Large intestine (tissue), 12 donors: ENCODE measurements at places on chromosomes 7 and 10. TPM values are rescaled to one million over a fixed set of nuclear protein-coding genes. Genes with fewer than 3 reads are reported as not detected.
A peak's percentile ranks its signal among the peaks of the same experiment; 100 is the strongest.

NCF1 gene
- 3.1 TPM for polyA plus RNA-seq

- DNase-seq: no peak
These were observed 34.0 kb downstream of the TMEM270 start for GRCh38 chr7:73894733-73895551.

DNA sequence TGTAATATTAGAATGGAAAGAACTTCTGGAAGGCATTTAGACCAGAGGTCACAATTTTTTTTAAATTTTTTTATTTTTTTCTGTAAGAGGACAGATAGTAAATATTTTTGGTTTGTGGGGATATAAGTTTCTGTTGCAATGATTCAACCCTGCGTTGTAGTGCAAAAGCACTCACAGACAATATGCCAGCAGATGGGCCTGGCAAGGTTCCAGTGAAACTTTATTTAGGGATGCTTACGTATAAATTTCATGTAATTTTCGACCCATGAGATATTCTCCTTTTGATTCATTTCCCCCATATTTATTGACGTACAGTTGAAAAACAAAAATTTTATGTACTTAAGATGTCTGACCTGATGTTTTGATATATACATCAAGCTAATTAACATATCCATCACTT lies 72.8 kb upstream of the NMT2 start:
- DNase-seq: no peak

ZNF775 gene
- 5.2 TPM for polyA plus RNA-seq

DNA sequence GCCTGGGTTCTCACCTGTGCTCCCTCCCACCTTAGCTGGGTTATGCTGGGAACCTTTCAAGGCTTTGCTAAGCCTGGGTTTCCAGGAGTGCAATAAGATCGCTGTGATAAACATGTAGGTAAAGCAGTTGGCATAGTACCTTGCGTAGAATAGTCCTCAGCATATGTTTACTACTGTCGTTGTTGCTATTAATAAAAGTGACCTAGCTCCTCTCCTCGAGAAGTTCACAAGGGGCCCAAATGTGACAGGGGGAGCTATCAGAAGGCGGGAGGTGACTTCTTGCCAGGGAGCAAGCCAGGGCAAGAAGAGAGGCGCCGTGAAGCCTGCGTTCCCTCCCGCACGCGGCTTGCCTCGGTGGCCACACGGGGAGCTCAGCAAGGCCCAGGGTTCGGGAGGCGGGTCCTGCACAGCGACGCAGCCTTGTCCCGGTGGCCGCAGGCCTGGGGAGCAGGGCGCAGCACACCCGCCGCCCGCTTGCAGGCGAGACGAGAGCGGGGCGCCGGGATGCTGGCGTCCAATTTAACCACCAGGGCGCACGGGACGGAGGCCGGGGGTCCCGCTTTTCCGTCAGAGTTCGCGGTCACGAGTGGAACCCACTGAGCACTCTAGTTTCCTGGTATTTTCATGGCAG lies 106.2 kb downstream of the SNX10 start:
- no peak for DNase-seq

TCERG1L gene
- polyA plus RNA-seq: 0.45 TPM

EPHB6 gene
- polyA plus RNA-seq: 6.8 TPM

GRCh38 chr10:93579089-93579488 lies 12.6 kb downstream of the FFAR4 start:
- DNase-seq: no peak

TRDMT1 gene
- polyA plus RNA-seq: 6.2 TPM

- no peak for DNase-seq
These were observed 128.9 kb downstream of the NRCAM start for GRCh38 chr7:108327353-108327752.

DNA sequence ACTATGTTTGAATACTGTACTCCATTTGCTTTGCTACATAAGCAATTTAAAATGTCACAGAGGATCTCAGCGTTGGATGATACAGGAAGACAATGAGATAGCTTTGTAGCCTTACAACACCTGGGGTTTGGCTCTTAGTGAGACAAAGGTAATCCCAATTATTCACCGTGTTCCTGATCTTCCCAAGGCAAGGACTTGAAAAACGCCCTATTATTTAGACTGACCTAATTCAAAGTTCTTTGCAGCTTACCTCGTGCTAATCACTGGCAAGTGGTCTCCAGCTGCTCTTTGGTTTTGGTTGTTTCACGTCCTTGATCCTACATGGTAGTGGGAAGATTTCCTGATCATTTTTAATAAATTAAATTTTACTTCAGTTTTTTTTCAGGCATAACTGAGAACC lies 23.0 kb upstream of the C7orf33 start:
- no peak for DNase-seq

GATA3 gene
- 0.84 TPM for polyA plus RNA-seq

DNA sequence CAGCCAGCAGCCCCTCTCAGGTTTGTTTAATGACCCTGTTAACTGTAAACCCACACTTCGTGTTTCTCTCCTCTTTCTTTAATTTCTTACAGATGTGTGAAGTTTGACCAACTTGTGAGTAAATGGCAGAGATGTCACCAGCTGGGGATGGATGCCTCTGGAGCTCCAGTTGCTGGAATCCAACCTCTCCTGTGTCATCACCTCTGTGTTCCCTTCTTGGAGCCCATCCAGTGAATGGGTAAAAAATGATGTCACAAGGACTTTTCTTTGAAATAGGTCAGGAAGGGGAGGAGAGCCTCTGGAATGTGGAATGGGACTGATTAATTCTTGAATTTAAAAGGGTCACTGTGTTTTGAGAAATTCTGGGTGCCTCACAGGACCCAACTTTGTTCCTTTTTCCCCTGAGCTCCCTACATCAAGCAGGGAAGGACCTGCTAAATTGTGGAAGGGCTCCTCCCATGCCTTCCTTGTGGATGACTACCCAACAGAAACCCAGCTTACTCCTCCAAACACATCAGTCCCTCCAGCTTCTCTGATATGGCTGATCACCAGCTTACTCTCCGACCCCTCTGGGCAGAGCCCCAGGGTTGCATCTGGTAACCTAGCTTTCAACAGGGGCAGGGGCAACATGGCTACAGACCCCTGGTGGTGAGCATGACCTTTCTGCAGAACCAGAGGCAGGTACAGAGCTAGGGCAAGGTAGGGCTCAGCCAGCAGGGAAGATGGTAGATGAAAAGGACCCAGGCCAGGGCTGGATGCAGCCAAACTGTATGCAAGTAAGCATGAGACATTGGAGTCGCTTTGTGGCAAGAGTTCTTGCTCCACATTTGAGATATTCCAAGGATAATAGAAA lies 67.5 kb downstream of the STRA8 start:
- DNase-seq: no peak

C10orf90 gene
- not detected for polyA plus RNA-seq

DNA sequence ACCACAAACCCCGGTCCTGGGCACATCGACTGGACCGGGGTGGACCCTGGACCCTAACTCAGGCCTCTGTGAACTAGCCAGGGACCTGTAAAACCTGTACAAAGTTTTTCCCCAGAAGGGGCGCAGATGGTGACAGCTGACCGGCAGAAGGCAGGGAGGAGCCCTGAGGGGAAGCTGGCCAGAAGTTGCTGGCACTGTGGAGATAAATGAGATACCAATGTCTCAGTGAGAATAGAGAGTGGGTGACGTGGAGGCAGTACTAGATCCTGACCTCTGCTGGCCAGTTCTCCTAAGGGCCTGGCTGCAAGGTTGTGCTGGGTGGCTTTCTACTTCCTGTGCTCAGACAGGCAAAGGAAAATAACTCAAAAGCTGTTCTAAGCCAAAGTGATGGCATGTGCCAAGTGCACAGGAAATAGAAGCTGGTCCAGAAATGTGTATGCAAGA lies 10.6 kb upstream of the TSPAN14 start:
- no peak for DNase-seq

DNA sequence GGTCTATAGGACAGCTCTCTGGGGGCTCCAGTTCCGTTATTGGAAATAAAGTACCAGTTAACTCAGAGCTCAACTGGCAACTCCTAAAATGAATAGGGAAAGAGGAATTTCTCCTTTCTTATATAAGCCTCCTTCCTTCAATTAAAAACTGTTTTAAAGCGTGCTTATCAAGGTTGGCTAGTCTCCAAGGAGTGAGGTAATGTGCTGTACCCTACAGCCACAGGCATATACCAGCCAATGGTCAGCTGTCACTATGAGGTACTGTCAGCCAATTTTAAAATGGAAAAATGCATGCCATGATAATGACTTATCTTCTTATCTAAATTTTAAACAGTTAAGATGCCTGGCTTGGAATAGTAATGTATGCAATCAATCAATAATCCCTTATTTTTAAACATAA lies 76.2 kb downstream of the PLCE1 start:
- peak; percentile 52 for DNase-seq

INA gene
- polyA plus RNA-seq: 16.9 TPM

HSPA14 gene
- 14.9 TPM for polyA plus RNA-seq

GRCh38 chr7:50542132-50542531 lies 23.1 kb downstream of the DDC start:
- no peak for DNase-seq

GRCh38 chr10:69512901-69513300 lies 60.3 kb downstream of the NEUROG3 start:
- DNase-seq: no peak

KNDC1 gene
- polyA plus RNA-seq: 18.8 TPM

DNA sequence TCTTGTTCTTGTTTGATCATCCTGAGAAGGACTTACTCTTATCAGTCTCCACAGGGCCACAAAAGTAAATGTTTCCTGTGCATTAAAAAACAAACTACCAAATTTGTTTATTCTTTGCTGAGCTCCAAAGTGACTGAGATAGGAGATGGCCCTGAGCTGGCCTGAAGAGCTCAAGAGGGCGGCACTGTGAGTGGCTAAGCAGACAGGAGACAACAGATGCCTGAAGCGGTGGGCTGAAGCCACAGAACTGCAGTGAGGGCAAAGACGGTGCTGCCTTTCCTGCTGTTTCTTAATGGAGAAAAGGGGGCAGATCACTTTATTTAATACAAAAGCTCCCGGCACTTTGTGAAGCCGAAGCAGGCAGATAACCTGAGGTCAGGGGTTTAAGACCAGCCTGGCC lies 379.6 kb downstream of the ARL4A start:
- no peak for DNase-seq

GRCh38 chr7:98990356-98990755 lies 112.0 kb downstream of the TRRAP start:
- DNase-seq: no peak

DNA sequence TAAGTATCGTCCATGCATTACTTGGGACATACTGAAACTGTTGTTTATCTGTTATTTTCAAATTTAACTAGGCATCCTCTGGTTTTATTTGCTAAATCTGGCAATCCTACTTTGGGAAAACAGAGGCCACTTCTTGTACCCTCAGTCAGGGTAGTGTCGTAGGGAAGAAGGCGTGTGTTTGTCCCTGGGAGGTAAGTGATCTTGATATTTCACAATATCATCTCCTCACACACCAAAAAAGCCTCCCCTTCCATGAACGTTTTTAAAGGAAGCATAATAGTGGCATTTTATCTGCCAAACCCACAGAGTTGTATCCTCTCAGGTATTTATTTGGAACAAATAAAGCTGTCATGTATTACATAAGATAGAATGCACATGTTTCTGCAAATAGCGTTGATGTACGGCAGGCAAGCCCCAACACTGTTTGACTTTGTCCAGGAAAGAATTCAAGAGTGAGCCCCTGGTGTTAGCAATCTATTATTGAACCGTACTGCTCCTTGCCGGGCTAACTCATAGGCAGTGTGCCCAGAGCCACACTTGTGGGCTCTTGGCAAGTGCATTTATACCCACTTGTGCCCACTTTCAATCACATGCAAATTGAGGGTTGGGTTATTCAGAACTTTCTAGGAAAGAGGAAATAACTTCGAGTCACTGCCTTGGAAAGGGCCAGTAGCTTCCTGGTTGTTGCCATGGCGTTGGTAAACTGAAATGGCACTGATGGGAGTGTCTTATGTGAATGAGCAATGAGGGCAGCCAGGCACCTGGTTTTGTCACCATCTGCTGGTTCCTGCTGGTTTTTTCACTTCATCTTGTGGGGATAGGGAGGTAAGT lies 266.0 kb downstream of the USP6NL start:
- DNase-seq: no peak

DNA sequence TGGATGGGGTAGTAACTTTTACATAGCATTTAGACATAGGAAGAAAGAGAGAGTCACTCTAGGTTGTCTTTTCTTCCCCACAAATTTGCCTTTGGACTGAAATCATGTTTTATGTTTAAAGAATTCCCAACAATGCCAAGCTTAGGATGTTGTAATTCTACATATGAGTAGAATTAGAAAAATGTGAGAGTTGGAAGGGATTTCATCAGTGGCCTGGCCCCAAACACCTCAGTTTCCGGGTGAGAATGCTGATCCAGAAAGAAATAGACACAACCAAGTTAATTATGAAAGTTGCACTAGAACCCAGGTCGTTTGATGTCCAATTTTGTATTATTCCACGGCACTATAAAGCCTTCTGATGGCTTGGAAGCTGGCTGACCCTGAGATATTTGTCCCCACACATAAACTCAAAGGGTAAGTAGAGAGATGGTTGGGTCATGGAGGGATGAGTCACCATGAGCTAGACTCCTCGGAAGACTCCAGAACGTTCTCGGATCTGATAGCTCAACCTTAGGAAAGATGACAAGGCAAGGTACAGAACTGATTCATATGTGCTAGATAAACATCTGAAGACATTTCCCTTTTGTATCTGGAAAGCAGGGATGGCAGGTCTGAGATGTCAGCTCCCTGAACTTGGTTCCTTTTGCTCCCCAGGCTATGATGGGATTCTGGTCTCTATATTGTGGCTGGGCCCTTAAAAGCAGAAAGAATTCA lies 48.8 kb upstream of the SLC35B4 start:
- no peak for DNase-seq

GRCh38 chr7:18900803-18901202 lies 216.6 kb downstream of the TWIST1 start:
- no peak for DNase-seq

GRCh38 chr7:55565681-55566080 lies 6.6 kb downstream of the VOPP1 start:
- peak; percentile 12 for DNase-seq

DNA sequence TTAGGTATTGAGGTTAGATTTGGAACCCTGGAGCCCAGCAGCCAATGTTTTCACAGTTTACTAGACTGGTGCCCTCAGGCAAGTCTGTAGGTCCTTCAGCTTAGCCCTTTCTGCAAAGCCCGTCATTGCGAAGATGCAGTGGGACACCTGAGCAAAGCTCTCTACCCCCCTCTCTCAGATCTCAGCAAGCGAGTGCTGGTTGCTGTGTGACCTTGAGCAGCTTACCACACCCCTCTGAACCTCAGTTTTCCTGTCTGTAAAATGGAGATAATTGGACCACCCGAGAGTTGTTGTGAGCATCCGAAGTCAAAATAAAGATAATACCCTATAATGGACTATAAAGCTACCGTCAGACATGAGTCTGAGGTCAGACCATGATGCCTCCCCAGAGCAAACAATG lies 3.7 kb downstream of the NPC1L1 start:
- no peak for DNase-seq

- DNase-seq: no peak
These were observed 38.8 kb downstream of the RAMP3 start for GRCh38 chr7:45196374-45196773.

GRCh38 chr7:89223900-89224395 lies 428.4 kb upstream of the TEX47 start:
- DNase-seq: no peak

DNA sequence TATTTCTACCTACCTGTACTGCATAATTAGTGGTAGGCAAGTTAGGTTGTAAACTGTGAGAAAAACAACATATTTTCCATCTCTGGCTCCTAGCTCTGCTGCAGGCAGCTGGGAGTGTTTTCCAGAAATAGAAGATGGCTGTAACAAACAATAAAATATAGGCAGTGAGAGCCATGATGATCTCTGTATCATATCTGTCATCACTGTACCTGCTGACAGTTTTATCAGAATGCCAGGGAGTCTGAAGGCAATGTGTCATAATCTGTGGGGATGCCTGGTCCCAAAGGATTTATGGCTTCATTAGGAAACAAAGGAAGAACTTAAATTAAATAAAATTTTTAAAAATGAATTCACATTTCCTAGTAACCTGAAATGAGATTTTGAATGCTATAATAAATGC lies 160.9 kb upstream of the SMIM30 start:
- DNase-seq: no peak
